ENCODE measurements at places on chromosomes 16 and 17.

- DNase-seq: peak; percentile 50
Measured at GRCh38 chr17:40309031-40309948, at the start of gene RARA. TSS of gene RARA (plus strand) at chr17:40309180. CDS start at chr17:40331219, 22,039 bp downstream.

DNA sequence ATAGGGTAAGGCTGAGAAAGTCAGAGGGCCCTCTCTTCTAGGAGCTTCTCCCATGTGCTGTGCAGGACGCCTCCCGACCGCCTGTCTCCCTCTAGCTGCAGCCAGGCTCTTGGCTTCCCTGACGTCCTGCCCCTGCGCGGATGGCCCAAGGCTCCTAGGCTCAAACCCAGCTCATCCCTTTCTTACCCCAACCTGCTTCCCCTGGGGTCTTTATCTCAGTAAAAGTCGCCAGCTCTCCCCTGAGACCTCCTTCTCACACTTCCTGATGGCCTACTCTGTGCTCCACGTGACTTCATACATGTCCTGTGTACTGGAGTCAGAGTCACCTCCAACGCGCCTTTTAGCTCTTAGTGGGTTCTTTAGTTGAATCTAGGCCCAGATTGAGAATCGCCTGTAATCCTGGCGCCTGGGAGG is 1.1 kb upstream of the ZNF747 start:
- peak; percentile 86 for DNase-seq

- no peak for DNase-seq
Measured at GRCh38 chr16:4994719-4995434, 36.7 kb downstream of the SEC14L5 start.

DNA sequence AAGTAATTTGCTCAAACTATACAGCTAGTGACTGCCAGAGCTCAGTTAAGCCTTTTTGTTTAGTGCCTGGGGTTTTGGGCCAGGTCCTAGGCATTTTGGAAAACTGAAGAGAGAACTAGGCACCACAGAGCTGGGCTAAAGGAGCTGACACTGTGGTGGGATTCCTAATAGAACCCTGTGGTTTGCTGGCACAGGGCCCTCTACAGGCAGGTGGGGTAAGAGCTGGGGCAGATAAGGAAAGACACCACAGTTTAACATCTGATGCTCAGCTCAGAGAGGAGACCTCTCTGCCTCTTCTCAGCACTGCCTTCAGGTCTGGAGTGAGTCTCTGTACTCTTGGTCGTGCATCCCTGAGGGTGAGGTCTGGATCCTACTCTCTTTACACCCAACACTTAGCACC is 121.2 kb downstream of the SNX11 start:
- no peak for DNase-seq

DNA sequence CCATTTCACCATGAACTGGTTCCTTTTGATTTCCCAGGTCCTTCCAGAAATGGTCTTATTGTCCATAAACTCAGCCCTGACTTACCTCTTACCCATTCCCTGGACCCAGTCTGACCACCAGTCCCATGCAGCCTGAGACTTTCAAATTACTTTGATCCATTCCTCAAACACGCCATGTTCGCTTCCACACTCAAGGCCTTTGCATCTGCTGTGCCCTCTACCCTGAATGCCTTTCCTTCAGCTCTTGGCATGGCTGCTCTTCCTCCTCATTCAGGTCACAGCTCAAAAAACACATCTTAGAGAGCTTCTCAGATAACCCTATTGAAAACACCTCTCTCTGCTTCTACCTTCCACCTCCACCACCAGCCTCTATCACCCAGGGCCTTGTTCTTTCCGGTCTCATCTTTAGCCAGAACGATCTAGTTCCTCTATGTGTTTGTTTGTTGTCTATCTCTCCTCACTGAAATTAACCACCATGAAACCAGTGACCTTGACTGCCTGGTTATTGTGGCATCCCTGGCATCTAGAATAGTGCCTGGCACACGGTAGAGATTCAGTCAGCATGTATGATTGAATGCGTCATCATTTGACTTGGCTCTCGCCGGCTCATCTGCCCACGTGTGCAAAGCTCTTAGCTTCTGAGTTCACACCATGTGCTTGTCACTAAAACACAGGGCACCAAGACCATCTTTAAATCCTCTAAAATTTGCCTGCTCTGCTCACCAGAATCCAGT is 12.8 kb downstream of the CRYM start:
- DNase-seq: no peak

- no peak for DNase-seq
Measured at GRCh38 chr17:9080983-9081382, 59.7 kb downstream of the NTN1 start.

- peak; percentile 86 for DNase-seq
Measured at GRCh38 chr17:43673516-43674323, 12.0 kb upstream of the MEOX1 start.

- no peak for DNase-seq
Measured at GRCh38 chr17:28773736-28774135, 29.9 kb downstream of the TRAF4 start.

- no peak for DNase-seq
Measured at GRCh38 chr16:73056921-73057290, 9.0 kb upstream of the ZFHX3 start.

GRCh38 chr17:37743612-37743874 is 1.3 kb downstream of the HNF1B start:
- peak; percentile 9 for DNase-seq

DNA sequence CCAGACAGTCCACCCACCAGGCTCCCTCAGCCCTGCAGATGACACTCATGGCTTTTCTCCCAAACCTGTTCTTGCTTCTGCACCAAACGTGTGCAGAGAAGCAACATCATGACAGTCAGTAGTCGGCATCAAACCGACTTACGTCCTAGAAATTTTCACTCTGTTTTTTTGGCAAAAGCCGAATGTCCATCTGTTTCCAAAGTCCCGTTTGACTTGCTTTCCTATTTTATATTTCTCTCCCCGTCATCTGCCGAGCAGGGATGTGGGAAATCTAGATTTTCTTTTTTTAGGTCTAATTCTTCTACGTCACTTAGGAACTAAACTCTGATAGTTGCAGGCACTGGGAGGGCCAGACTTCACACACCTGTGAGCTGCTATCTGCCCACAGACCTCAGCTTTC is 104.9 kb downstream of the RMI2 start:
- no peak for DNase-seq

DNA sequence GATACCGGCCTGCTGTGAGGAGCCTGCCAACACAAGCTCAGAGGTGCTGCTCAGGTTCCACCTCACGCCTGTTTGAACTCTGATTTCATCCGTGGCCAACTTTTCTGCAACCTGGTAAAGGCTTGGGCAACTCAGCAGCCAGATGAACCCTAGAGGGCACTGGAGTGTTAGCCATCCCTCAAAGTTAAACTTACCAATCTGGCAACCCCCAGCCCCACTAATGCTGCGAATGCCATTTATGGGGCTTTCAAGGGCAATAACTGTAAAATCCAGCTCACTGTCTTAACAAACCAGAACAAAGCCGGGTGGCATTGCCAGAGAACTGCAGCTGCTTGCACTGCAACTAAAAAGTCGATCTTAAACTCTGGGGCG is 105.5 kb downstream of the AXIN2 start:
- DNase-seq: peak; percentile 34

- peak; percentile 76 for DNase-seq
Measured at GRCh38 chr17:17792551-17793377, 44.0 kb downstream of the SREBF1 start.

DNA sequence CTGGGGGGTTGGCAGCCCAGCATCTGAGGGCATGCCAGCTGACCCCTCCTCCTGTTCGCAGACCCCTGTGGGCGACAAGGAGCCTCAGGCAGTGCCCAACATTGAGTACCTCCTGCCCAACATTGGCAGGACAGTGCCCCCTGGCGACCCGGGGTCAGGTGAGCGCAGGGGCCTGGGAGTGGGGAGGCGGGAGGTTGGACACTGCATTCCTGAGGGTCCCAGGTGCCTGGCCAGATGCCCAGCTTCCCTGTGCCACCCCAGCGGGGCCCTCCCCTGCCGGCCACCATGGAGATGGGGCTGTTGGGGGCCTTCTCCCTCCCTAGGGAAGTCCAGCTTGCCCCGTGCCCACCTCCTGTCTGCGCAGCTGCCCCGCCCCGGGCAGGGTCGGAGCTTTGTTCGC is 70.1 kb downstream of the ARHGAP23 start:
- no peak for DNase-seq

- DNase-seq: no peak
Measured at GRCh38 chr17:55865072-55865762, 114.4 kb downstream of the PCTP start.

DNA sequence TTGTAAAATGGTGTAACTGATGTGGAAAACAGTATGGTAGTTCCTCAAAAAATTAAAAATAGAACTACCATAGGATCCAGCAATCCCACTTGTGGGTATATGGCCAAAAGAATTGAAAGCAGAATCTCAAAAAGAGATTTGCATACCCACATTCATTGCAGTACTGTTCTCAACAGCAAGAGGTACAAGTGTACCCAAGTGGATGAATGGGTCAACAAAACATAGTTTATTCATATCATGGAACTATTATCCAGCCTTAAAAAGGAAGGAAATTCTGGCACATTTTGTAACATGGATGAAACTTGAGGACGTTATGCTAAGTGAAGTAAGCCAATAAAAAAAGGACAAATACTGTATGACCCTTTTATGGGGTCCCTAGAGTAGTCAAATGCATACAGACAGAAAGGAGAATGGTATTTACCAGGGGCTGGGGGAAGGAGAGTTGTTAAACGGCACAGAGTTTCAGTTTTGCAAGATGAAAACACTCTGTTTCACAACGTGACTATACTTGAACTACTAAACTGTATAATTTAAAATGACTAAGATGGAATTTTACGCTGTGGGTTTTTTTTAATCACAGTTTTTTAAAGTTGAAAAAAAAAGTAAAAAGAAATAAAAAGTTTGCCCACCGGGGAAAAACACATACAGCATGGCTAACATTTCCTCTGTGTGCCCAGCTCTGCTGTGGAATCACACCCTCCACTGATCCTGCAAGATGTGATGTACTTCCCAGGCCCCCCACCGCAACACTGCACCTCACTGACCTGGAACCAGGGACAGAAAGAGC is 6.1 kb downstream of the TVP23A start:
- DNase-seq: peak; percentile 10

- peak; percentile 63 for DNase-seq
Measured at GRCh38 chr17:31388770-31389656, 2.5 kb upstream of the RAB11FIP4 start.

DNA sequence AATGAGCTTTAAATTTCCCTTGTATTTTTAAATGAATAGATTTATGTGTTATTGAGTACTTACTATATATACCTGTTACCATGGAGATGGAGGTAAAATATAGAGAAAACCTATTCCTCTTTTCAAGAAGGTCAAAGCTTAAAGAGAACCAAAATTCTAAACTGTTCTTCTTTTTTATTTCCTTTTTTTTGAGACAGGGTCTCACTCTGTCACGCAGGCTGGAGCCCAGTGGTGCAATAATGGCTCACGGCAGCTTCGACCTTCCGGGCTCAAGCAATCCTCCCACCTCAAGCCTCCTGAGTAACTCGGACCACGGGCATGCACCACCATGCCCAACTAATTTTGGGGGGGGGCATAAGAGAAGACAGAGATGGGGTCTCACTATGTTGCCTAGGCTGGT is 25.0 kb upstream of the TMEM97 start:
- DNase-seq: no peak

GRCh38 chr16:1150511-1150982 is 2.4 kb upstream of the CACNA1H start:
- DNase-seq: peak; percentile 56

DNA sequence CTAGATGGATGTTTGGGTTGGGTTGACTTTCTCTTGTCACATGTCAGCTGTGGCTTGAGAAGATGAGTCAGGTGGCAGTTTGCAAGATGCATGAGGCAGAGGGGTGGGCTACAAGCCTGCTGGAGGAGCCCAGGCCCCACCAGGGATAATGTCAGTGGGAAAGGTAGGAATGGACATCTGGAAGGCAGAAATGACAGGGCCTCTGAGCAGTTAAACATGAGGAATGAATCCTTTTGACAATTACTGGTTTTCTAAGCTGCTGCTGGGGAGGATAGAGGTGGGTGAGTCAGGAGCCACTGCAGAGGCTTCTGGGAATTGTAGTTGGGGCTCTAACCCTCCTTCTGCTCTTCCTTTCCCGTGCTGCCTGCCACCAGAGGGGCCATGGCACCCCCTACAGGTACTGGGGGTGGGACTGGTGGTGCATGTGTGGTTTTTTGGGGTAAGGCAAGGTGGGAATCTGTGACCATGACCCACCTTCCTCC is 15.7 kb downstream of the SLC52A1 start:
- peak; percentile 67 for DNase-seq

DNA sequence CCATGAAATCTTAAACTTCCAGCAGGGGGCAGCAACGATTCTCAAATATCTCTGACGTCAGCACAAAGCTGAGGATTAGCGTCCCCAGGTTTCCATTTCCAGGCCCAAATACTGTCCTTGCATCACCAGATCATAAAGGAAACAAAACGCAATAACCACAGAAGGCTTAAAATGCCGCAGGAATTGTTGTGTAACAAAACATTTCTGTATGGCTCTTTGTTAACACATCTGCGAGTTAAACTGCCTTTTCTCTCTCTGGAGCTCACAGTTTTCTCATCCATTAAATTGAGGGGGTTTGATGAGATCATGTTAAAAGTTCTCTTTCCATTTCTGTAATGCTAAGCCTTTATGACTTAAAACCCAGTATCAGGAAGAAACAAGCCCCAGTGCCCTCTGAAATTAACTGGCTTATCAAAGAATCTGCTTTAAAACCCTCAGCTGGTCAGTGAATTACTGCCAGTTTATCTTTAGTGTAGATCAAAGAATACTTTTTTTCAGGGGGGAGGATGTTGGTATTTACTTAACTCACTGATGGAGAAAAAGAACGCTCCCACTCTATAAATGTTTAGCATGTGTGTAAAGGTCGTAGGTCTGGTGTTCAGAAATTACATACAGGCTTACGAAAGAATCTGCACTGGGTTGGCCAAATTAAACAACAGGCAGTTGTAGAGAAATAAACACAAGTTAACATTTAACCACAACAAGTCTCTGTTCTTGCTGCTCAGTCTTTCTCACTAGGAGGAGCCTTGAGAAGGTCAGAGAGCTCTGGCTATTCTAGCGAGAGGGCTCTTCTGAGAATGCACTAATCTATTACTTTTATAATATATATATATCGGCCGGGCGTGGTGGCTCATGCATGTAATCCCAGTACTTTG is 10.6 kb upstream of the TERF2 start:
- DNase-seq: peak; percentile 83

DNA sequence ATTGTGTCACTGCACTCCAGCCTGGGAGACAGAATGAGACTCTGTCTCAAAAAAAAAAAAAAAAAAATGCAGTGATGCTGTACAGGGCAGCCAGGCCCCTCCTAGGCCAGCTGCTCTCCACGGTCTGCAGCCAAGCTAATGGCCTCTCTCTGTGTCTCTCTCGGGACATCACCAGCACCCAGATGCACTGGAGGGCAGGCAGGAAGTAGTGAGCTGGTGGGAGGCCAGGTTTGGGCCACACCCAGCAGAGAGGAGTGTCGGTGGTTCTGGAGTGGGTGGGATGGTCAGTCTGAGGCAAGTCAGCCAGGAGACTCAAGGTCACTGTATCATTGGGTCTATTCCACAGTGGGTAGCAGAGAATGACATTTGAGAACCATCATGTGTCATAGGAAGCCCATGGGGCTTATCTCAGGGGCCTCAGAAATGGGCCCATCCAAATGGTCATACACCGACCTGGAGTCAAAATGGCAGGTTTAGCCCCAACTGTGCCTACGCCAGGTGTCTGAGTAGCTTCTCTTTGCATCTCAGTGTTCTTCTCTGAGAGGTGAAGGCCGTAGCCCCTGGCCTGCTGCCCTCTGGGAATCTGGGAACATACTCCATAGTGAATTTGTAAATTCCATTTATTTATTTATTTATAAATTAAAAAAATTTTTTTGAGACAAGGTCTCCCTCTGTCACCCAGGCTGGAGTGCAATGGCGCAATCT is 22.7 kb downstream of the WNT9B start:
- DNase-seq: no peak

- DNase-seq: no peak
Measured at GRCh38 chr16:29315046-29315445, 91.5 kb downstream of the NPIPB11 start.
